Renal cortex interstitium (tissue), 15 donors: ENCODE measurements at places on chromosomes 5 and 9.

DNA sequence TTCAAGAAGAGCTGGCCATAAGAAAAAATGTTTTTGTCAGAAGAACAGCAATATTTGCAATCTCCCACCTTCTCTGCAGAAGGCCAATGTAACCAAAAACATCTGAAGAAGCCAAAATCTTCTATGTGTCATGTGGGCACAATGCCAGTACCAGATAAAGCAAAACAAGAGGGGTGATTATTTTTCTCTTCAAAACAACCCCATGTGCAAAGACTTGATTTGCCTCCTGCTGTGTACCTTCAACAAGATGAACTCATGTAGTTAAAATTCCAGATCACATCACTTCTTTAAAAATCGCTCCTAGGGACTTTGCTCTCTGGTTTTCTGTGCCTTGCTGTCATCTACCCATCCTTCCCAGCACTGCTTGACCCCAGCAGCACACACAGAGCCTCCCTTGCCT is 134.0 kb upstream of the MAP3K1 start:
- DNase-seq = no peak

- no peak for DNase-seq
Measured at GRCh38 chr5:63152871-63153270, 574.3 kb downstream of the LRRC70 start.

DNA sequence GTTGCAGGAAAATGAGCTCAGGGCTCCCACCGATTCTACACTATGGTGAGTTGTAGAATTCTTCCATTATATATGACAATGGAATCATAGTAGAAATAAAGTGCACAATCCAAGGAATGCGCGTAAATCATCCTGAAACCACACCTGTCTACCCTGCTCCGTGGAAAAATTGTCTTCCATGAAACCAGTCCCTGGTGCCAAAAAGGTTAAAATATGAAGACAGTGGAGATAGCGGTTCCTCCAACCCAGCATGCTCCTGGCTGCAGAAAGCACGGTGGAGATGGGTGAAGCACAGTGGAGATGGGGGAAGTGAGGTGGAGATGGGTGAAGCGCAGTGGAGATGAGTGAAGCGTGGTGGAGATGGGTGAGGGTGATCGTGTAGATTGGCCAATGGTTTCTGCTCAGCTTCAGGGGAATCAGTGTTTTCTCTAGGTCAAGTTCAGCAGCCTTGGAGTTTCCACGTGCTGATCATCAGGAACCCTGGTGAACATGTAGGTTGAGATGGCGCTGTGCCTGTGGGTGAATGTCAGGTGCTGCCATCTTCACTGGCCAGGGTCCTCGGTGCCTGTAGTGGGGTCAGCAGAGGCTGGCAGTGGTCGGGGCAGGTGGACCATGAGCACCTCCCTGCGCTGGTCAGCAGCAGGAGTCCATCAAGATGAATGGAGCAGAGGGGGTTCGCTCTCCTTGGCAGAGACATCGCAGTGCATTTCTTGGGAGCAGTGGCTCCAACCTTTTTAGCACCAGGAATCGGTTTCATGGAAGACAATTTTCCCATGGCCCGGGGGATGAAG is 20.3 kb downstream of the PAEP start:
- no peak for DNase-seq

DNA sequence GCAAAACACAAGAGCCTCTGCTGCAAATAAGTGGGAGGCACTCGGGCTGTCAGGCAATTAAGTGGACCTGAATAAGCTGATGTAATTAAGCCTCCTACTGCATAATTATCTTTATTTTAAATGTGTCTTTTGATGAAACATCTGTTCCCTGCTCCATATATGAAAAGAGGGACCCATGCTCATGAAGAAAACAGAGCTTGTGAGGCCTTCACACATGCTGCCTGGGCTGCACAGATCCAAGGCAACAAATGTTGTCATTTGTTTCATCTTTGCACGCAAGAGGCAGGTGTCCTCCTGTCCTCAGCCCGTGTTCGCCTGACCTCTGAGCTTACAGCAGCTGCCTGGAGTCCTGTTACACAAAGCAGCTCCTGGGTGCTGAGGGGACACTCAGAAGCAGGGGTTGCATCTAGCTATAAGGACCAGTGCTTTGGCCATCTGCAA is 381.1 kb downstream of the ZNF608 start:
- no peak for DNase-seq

- DNase-seq = no peak
Measured at GRCh38 chr5:175535796-175536195, 57.4 kb downstream of the SFXN1 start.

DNA sequence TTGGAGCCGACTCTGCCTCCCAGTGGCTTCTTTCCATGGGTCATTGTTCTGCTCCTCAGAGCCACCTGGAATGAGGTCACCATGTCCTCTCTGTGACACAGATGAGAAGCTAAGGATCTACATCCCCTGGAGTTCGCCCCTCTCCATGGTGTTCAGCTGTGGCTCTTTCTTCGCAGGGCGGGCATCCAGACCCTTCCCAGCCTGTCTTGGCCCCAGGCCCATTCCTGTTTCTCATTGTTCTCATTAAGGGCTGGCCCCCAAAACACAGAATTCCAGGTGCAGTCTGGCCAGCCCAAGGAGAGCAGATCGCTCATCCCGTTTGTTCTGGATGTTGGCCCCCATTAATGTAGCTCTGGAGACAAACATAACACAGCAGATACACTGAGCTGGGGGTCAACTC is 66.4 kb upstream of the COL15A1 start:
- no peak for DNase-seq

DNA sequence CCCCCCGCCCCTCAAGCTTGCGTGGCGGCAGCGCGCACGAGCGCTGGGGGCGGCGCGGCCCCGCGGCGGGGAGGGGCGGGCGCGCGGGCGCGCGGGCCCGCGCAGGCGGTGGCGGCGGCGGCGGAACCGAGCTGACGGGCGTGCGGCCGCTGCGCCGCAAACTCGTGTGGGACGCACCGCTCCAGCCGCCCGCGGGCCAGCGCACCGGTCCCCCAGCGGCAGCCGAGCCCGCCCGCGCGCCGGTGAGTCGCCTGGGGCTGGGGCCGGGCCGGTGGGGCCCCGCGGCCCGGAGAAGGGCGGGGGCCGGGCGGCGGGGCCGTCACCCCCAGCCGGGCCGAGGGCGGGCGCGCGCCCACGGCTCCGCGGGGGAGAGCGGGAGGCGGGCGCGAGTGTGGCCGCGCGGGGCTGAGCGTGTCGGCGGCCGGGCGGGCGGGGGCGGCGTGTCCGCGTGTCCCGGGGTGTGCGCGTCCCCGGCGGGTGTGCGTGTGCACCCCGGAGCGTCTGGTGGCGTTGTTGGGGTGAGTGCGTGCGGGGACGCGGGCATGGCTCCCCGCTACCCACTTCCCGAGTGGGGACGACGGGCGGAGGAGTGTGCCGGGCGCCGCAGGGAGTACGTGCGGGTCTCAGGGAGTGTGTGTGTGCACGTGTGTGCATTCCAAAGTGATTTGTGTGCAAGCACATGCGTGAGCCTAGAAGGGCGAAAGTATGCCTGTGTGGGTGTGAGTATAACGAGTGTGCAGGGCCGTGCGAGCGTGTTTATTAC is at the start of gene NEK6:
TSS of gene NEK6 (plus strand) at position 106 of the 763 bp plus-strand sequence. CDS start 44,016 bp downstream, outside the sequence.
- DNase-seq = no peak

DNA sequence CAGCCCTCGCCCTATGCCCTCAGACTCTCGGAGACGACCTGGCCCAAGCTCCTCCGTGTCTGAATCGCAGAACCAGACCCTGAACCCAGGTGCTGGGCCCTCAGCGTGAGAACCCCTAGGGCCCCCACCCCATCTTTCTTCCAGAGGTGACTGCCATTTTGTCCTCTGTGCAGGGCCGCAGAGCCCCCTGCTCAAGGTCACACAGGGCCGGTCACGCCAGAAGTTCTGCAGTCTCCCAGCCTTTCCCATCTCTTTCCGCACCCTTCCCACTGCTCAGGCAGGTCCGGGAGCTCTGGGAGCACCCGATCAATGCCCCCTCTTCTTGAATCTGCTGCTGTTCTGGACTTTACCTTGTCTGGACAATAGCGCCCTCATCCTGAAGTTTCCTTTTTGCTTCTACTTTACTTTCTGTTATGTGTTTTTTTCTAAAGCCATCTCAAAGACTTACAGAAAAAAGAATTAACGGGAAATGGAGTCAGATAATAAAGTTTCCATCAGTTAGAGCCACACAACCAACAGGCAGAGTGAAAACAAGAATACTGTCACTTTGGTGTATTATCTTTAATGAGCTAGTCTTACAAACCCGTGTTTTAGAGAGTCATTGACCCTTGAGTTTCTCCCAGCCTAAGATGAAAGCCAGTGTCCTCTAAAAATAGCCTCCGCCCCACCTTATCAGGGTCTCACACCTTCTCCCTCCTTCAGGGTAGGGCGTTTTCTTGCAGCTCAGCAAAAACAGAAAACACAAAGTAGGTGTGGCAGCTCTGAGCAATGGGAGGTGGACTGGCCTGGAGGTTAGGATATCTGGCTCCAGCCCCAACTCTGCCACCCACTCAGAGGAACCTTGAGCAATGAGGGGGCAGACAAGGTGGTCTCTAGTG is 1.8 kb downstream of the TMOD1 start:
- DNase-seq = no peak

DNA sequence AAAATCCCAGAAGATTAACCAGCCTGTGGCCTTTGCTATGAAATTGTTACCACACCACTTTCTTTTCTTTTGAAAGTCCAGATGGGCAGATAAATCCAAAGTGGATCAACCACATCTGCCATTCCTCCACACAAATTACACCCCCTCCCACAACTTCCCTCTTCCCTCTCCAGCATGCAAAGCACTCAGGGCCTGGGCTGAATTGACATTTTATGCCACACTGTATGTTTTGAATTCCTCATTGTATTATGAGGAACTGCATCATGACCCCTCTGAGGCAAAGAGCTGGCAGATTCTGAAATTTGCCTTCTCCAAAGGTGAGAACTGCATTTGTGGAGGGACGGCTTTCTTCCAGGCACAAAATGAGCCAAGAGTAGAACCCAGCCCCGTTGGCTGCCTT is 589.2 kb upstream of the KLF4 start:
- no peak for DNase-seq

DNA sequence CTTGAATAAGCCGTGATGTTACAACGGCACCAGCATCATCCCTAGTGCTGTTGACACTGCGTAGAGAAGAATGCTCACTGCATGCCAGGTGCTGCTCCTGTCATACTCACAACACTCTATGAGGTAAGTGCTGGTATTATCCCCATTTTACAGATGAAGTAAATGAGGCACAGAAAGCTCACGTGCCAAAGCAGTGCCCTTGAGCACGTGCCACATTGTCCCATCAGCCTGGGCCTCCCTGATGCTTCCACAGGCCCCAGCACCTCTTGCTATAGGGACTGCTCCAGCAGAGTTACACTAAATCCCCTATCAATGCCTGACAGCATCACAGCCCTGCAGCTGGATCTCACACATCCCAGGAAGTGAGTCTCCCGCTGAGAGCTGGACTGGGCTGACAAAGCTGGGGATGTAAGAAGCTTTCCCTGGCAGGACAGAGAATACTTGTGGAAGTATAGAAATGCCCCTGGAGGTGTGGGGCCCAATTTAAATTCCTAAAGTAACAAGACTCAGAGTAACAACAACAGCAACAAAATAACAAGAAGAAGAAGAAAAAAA is 216.1 kb downstream of the FSTL4 start:
- DNase-seq = no peak

GRCh38 chr5:81140943-81141342 is 92.2 kb upstream of the CKMT2 start:
- peak; percentile 61 for DNase-seq

GRCh38 chr5:57034201-57034916 is 82.4 kb upstream of the MIER3 start:
- no peak for DNase-seq

- DNase-seq = no peak
Measured at GRCh38 chr5:170571875-170572852, 68.3 kb downstream of the KCNIP1 start.

DNA sequence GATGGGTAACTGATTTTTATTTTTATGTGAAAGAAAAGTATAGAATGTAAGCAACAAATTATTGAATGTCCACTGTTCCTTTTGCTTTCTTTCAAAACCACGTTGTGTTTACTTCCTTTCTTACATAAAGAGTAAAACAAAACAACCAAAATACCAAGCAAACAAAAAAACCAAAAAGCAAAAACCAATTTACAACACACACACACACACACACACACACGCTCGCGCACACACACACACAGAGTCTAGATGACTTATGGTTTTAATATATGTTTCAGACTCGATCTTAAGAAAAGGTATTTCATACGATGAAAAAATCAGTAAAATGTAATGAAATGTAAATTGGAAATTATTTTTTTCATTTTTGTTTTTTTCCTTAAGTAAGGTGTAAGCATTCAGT is 80.3 kb downstream of the ADGRV1 start:
- no peak for DNase-seq

GRCh38 chr5:124697933-124698591 is 48.4 kb downstream of the ZNF608 start:
- no peak for DNase-seq
